ENCODE measurements at places on chromosomes 1 and 21.
A peak's percentile ranks its signal among the peaks of the same experiment; 100 is the strongest.

- no peak for DNase-seq
Observed at GRCh38 chr1:55700359-55701130, 485.4 kb upstream of the USP24 start.

- no peak for DNase-seq
Observed at GRCh38 chr1:156700736-156701531, 4.4 kb downstream of the CRABP2 start.

DNA sequence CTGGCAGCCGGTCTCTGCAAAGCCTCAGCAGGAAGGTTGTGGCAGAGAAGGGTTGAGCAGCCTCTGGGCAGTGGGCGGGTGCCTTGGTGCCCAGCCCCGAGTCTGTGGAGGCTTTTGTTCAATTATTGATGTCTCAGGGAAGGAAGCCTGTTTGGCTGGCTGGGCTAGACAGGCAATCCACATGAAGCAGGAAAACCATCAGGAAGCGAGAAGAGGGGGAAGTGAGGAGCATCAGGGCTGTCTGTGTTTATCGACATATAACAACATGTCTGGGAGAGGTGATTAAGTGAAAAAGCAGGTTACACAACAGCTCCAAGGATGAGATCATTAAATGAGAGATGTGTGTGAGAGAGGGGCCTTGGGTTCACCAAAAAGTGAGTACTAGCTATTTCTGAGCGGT lies 105.4 kb downstream of the UBE2U start:
- DNase-seq: no peak

- DNase-seq: peak; percentile 19
Observed at GRCh38 chr21:41777951-41778815, 11.3 kb upstream of the RIPK4 start.

DNA sequence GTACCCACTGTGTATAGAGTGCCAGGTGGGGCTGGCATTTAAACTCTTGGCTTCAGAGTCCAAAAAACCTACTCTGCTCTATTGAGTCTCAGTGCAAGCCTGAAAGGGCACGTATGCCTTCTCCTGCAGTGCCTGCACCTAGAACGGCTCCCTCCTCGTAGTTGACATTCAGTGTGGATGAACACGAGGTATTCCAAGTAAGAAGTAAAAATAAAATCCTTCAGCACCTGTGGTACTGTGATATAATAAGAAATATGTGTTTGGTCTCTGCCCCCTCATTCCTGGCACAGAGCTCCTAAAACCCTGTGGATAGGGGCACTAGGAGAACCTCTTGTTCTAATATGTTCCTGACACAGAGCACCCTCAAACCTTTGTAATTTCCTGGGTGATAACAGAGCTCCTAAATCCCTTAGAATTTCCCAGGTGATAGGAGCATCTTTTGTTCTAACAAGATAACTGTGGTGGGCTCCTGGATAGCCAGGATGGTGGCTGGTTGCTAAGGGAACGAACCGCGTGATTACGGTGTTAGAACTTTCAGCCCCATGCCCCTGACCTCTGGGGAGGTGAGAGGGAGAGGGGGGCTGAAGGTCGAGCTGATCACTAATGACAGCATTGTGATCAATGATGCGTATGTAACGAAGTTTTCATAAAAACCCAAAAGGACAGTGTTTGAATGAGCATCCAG lies 16.8 kb downstream of the UCK2 start:
- DNase-seq: no peak

- DNase-seq: no peak
Observed at GRCh38 chr1:228725178-228725577, 10.1 kb upstream of the RHOU start.

GRCh38 chr1:19331262-19331878 lies 19.2 kb downstream of the SLC66A1 start:
- no peak for DNase-seq

GRCh38 chr21:44742418-44743153 lies 31.2 kb upstream of the TSPEAR start:
- DNase-seq: no peak

DNA sequence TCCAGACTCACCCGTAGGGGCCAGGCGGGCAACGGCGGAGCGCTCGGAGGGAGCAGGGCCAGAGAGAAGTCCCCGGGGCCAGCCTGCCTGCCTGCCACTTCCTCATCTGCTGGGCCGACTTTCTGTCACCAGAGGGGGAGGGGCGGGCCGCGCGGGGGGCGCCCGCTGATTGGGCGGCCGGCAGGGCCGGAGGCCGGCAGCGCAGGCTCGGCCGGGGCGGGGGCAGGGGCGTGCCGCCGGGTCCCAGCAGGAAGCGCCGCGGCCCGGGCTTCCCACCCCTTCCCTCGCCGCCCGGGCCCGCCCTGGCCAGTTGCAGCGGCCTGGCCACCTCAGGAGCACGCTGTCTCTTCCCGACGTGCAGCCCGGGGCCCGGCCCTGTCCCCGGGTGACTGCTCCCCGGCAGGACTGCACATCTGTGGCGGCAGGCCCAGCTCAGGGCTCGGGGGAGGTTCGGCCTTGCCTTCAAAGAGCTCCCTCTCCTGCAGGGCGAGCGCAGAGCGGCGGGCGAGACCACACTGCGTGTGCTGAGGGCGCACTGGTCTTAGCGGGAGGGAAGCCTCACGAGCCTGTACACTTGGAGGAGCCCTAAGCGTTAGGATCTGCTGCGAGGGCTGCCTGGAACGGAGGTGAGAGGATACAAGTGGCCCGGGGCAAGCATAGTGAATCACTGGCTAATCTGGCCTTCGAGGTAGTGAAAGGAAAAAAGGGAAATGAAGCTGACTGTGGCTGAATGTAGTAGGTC lies at the start of gene ELOVL1:
TSS of gene ELOVL1 (minus strand) at position 108 of the 742 bp plus-strand sequence. CDS start 2,402 bp downstream, outside the sequence.
- peak; percentile 86 for DNase-seq

DNA sequence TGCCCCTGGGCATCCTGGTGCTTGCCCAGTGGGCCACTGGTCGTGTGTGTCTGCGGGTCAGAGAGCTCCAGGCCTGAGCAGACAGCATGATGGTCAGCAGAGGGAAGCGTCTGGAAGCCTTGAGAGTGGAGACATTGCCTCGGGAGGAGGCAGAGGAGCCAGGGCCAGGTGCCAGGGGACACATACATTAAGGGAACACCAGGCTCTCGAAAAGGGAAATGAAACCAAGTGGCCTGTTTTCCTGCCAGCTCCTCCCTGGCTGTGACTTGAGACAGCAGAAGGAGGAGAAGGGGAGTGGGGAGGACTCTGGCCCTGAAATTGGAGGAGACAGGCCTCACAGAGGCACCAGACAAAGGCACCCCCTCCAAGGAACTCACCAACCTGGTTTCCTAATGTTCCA lies 62.4 kb upstream of the LRP8 start:
- DNase-seq: no peak

GRCh38 chr1:23922321-23922943 lies 9.3 kb upstream of the CNR2 start:
- DNase-seq: no peak

DNA sequence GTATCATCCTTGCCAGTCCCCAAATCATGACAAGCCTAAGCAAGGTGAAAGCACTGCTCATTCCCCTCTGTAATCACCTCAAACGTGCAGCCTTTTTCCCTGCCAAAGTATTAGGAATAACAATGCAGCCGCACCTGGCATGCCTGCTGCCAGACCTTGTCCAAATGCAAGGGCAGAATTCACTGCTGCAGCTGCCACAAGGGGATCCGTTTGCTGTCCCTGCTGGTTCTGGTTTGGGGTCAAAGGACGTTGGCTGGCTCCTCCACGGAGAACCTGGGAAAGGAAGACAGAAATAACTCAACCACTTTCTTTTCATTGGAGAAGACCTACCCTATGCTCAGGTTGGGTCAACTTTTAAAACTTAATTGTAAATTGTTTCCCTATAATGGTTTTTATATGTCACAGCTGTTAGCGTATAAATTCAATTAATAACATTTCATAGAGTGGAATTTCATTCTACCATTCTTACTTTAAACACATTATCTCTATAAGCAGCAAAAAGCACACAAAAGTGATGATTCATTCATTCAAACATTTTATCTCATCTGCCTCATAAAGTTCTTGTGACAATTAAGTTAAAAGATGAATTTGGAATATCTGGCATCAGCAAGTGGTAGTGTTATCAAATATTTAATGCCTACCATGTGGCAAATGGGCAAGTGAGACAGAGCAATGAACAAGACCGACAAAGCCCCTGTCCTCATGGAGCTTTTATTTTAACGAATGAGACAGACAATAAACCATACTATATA lies 59.8 kb upstream of the SDC3 start:
- no peak for DNase-seq

- DNase-seq: no peak
Observed at GRCh38 chr1:85166351-85166750, 34.5 kb downstream of the SYDE2 start.

DNA sequence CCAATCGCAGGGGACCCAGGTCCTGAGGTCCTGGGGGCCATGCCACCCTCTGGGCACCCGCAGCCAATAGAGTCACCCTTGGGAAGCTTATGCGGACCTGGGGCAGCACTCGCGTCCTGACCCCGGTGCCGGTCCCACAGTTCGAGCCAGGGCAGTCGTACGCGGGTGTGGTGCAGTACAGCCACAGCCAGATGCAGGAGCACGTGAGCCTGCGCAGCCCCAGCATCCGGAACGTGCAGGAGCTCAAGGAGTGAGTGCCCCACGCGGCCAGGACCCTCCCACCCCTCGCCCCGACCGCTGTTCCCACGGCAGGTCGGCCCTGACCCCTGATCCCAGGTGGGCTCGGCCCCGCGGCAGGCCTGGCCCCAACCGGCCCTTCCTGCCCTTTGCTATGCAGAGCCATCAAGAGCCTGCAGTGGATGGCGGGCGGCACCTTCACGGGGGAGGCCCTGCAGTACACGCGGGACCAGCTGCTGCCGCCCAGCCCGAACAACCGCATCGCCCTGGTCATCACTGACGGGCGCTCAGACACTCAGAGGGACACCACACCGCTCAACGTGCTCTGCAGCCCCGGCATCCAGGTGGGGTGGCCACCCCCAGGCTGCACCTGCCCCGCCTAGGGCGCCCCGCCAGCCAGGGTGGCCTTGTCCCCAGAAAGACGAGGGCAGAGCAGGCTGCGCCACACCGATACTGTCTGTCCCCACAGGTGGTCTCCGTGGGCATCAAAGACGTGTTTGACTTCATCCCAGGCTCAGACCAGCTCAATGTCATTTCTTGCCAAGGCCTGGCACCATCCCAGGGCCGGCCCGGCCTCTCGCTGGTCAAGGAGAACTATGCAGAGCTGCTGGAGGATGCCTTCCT lies 20.5 kb downstream of the COL6A1 start:
- DNase-seq: no peak

DNA sequence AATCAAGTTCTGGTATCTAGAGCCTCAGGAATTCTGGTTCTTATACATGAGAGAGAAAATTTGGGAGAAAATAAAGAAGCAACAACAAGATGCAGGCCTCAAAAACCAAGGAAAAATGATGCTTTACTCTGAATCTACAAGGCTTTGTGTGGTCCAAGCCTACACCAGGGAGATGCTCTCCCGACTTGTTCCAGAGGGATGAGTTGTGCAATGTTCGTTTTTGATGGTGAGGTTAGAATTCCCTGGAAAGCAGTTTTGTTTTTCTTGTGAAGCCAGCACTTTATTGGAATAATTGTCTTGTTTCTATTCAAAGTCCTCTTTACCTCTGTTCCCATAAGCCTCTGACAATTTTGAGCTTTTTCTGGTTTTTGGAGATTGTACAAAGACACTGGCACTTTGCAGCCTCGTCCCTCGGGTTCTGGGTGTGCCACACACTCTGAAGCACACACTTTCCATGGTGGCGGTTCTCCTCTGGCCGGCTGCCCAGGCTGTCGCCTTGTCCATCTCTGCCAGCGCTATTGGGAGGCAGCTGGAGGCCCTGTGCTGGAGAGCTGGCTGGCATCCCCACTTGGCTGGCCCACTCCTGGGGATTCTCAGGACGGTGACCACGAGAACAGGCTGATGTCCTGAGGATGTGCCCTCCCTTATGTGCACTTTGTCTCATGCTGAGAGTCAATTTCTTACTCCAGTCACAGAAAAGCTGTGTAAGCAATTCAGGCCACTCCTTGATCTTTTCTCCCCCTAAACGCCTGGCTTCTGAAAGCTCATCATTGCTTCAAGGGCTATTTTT lies 70.2 kb downstream of the EDEM3 start:
- DNase-seq: no peak

GRCh38 chr1:47437447-47438164 lies at the start of gene FOXD2:
TSS of gene FOXD2 (plus strand) at chr1:47438044. CDS start at chr1:47438136, 92 bp downstream.
- DNase-seq: peak; percentile 89

DNA sequence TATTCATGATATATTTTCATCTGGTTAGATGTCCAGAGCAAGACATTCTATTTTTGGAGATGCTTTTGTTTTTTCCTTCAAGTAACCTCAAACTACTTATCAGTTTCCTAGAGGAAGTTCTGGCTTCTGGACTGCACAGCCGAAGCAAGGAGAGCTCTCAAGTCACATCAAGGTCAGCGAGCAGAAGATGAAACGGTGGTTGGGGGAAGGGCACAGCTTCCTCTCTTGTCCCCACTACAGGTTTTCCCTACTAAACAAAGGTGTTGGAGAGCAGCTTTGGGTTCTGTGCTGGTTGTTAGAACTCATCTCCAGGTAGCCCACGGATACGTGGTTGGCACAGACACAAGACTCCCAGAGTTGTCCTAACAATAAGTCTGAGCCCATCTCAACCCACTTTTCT lies 5.1 kb upstream of the PLEKHO1 start:
- no peak for DNase-seq

- DNase-seq: no peak
Observed at GRCh38 chr1:109243860-109244552, 5.3 kb upstream of the CELSR2 start.

DNA sequence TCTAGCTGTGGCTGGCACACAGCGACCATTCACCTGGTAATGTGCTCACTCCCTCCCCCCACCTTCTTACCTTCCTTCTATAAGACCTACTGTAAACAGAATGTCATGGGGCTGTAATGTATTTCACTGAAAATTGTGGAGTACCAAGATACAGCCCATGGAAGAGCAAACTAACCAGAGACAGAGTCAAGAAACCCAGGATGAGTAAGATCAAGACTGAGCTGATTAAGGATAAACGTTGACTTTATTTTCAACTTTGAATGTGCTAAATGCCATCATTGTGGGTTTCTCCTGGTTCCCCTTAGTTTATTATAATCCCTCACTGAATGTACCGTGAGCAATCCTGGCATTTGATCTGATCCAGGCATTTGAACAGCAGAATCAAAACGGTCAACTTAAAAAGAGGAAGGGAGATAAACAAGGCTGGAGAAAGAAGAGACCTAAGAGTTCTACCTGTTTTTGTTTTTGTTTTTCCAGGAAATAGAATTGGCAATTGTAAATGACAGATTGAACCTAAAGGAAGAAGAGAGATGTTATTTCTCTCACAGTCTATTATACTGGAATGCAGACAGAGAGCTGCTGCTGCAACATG lies 16.1 kb upstream of the ATP1B1 start:
- no peak for DNase-seq

- no peak for DNase-seq
Observed at GRCh38 chr1:119549719-119550132, 42.7 kb downstream of the HSD3B1 start.

GRCh38 chr21:25254491-25255174 lies 352.6 kb downstream of the MRPL39 start:
- no peak for DNase-seq

DNA sequence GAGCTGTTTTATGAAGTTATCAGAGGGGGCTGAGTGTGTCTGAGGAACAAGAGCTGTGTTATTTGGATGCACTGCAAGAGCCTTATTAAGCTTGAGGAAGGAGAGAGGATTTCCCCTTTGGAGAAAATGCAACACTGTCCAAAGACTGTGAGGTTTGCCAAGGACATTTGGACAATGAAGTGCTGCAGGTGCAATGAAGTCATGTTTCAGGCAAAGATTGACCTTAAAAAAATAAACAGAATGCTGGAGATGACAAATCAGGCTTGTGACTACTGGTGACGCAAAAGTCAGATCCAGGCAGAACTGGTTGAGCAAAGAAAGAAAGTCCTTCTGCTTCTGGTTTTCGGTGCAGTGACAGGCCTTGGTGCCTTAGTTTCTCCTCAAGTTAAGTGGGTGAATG lies 125.2 kb upstream of the KIAA0040 start:
- DNase-seq: no peak

- no peak for DNase-seq
Observed at GRCh38 chr1:12168451-12169160, 1.8 kb downstream of the TNFRSF1B start.

Data from activated CD4-positive, alpha-beta T cell treated with anti-CD3 and anti-CD28 coated beads for 24 hours (primary cell).